Activated CD8-positive, alpha-beta T cell treated with anti-CD3 and anti-CD28 coated beads, Interleukin-2, amount 10 ng/mL, durations not matched to agents 7 days and 5 days (primary cell): ENCODE measurements at places on chromosomes 1 and 21. TPM values are rescaled to one million over a fixed set of nuclear protein-coding genes. Genes with fewer than 3 reads are reported as not detected.

KIAA1614 gene
- 0.13 TPM for total RNA-seq

SPRR2A gene
- not detected for total RNA-seq

S100A1 gene
- total RNA-seq = not detected

TTC13 gene
- total RNA-seq = 34.0 TPM

MRPL37 gene
- total RNA-seq = 115 TPM

NBPF4 gene
- not detected for total RNA-seq

CD2 gene
- total RNA-seq = 189 TPM

NT5C1A gene
- total RNA-seq = not detected

DNA sequence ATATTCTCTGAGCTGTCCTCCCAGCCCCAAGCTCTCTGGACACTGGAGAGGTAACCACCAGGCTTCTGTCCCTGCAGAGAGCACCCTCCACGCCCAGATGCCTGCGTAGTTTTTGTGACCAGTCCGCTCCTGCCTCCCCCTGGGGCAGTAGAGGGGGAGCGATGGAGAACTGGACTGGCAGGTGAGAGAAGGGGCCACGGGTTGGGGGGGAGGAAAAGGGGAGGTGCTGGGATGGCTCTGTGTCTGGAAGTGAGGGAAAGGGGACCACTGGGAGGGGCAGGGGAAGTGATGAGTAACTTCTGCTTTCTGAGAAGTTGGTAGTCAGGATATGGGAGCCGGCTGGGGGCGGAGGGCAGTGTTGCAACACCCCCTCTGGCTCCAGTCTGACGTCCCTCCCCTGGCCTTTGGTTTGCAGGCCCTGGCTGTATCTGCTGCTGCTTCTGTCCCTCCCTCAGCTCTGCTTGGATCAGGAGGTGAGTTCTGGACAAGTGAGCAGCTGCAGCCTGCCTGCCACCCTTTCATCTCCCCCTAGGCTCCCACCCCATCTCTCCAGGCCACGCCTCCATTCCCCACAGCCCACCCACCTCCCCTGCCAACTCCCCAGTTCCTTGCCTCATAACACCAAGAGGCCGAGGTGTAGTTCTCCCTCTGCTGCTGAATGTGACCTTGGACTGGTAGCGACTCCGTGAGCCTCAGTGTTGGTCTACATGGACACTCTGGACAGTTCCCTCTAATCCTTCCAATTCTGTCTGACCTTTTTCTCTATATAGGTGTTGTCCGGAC is 3.1 kb downstream of the ADAMTSL4 start:
- H3K27me3 ChIP-seq = peaks cover 17% of the 10 kb centered on the region
- peak overlapping the region; percentile 25 for H3K27ac ChIP-seq
- no peaks in the 10 kb centered on the region for H3K36me3 ChIP-seq
- peaks cover 36% of the 10 kb centered on the region for H3K4me1 ChIP-seq
- H3K4me3 ChIP-seq = no peak overlapping the region

- no peaks in the 10 kb centered on the region for H3K4me1 ChIP-seq
- no peak overlapping the region for H3K4me3 ChIP-seq
- H3K27ac ChIP-seq = no peak overlapping the region
- no peaks in the 10 kb centered on the region for H3K27me3 ChIP-seq
- DNase-seq = no peak
Observed at GRCh38 chr1:55047611-55048010, 8.3 kb downstream of the PCSK9 start.

- H3K27ac ChIP-seq = peak overlapping the region; percentile 93
- peak overlapping the region; percentile 94 for H3K4me3 ChIP-seq
- H3K4me1 ChIP-seq = peaks cover 30% of the 10 kb centered on the region
- no peaks in the 10 kb centered on the region for H3K27me3 ChIP-seq
- H3K36me3 ChIP-seq = peaks cover 41% of the 10 kb centered on the region
Observed at GRCh38 chr1:235326719-235327558, 1.0 kb downstream of the ARID4B start.

DNA sequence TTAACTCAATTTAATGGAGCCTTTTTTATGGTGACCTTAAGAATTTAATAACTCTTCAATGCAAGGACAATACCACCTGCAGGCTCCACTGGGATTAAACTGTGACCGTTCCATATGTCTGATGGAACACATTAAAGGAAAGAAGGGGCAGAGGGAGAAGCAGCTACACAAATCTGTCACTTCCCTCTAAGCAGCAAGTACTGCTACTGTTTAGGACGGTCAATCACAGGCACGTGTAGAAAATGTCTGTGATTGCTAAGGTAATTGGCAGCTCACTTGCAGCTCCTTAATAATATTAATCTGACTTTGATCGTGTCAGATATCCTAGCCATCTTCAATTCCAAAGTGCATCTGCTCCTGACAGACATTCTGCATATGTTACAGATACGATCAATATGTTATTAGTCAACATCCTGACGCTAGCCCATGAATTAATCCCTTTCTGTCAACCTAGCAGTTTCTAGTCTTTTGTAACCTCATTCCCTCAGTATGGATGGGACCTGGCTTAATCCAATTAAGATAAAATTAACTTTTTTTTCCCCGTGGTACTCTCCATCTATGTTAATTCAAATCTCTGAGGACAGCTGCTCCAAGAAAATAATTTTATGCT is 1012.4 kb downstream of the AMY1C start:
- H3K27ac ChIP-seq = no peak overlapping the region
- no peak for DNase-seq
- H3K4me1 ChIP-seq = no peaks in the 10 kb centered on the region
- no peaks in the 10 kb centered on the region for H3K36me3 ChIP-seq

DNA sequence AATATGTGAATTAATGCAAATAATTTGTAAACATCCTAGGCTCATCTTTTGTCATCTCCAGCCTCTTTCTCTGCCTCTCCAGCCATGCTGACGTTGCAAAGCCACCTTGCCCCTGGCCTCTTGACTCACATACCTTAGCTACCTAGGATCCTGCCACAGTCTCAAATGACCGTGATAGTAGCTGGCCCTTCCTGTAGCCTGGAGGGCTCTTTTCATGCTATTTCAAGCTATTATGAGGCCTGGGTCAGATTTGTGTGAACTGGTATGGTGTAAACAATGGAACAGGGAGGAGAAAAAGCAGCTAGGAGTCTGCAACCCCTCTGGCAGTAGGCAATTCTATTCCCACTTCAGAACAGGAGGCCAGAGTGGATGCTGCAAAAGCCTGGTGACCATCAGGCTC is 337.7 kb downstream of the DISC1 start:
- H3K4me3 ChIP-seq = no peak overlapping the region
- no peak for DNase-seq
- peaks cover 2% of the 10 kb centered on the region for H3K36me3 ChIP-seq
- no peaks in the 10 kb centered on the region for H3K27me3 ChIP-seq

DNA sequence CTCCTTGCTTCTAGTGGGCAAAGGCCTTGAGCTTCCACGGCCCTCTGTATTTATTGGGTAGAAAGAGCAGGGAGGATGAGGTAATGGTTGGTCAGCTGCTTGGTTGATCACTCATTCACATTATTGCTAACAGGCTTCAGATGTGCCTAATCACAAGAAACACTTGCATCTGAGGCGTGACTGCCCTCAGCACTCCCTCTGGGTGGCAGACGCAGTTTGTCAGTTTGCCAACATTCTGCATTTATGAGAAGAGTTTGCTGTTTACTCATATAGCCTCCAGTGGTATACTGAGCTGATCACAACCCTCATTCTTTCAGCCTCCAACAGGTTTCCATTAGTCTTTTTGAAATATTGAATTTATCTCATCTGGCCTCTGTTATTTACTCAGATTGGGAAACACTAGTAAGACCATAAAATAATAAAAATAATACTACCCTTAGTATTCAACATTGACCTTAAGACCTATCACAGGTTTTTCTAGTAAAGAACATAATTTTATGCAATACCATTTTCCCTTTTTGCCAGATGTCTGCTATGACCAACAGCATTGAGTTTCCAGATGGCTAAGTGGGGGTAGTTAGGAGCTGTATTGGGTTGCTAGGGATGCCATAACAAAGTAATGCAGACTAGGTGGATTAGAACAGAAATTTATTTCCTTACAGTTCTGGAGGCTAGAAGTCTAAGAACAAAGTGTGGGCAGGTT is 53.3 kb downstream of the PTGFR start:
- H3K27ac ChIP-seq = no peak overlapping the region
- DNase-seq = no peak
- H3K4me1 ChIP-seq = no peaks in the 10 kb centered on the region
- H3K27me3 ChIP-seq = no peaks in the 10 kb centered on the region
- H3K4me3 ChIP-seq = no peak overlapping the region
- no peaks in the 10 kb centered on the region for H3K36me3 ChIP-seq

GRCh38 chr1:59309795-59310548 is 13.1 kb downstream of the FGGY start:
- peaks cover 31% of the 10 kb centered on the region for H3K36me3 ChIP-seq
- H3K4me3 ChIP-seq = no peak overlapping the region
- no peak overlapping the region for H3K27ac ChIP-seq
- H3K27me3 ChIP-seq = no peaks in the 10 kb centered on the region

GRCh38 chr1:180112091-180112490 is 42.6 kb upstream of the QSOX1 start:
- no peak for DNase-seq
- H3K36me3 ChIP-seq = peaks cover 39% of the 10 kb centered on the region
- no peak overlapping the region for H3K4me3 ChIP-seq
- H3K27ac ChIP-seq = no peak overlapping the region

DNA sequence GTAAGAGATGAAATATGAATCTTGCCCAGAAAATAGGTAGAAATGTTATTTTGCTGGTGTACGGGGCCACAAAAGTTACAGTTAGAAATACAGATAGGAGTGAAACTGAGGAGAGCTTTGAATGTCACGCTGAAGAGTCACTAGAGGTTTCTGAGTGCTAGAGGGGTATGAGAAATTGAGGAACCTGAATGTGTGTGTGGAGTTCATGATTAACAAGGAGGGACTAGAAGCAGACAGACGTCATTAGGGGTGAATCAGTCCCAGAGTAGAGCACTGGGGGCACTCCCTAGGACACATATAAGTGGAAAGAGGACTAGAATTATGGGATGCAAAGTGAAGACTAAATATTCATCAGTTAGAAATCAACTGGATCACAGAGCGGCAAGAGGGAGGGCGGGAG is 188.9 kb upstream of the MAP1LC3C start:
- no peak for DNase-seq
- no peak overlapping the region for H3K4me3 ChIP-seq

DNA sequence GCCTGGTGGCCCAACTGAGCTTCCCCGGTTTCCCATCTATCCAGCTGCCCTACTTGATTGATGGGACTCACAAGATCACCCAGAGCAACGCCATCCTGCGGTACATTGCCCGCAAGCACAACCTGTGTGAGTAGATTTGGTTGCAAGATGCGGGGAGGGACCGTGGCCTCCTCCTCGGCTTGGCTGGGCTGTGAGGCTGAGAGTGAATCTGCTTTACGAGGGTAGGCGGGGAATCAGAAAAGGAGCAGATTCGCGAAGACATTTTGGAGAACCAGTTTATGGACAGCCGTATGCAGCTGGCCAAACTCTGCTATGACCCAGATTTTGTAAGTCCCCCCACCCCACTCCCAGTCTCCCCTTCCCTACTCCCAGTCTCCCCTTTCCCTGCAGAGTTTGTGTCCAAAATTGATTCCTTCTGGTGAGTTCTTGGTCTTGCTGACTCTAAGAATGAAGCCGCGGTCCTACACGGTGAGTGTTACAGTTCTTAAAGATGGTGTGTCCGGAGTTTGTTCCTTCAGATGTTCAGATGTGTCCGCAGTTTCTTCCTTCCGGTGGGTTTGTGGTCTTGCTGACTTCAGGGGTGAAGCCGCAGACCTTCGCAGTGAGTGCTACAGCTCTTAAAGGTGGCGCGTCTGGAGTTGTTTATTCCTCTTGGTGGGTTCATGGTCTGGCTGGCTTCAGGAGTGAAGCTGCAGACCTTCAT is 1.5 kb downstream of the GSTM2 start:
- no peaks in the 10 kb centered on the region for H3K27me3 ChIP-seq
- peaks cover 32% of the 10 kb centered on the region for H3K4me1 ChIP-seq

DNA sequence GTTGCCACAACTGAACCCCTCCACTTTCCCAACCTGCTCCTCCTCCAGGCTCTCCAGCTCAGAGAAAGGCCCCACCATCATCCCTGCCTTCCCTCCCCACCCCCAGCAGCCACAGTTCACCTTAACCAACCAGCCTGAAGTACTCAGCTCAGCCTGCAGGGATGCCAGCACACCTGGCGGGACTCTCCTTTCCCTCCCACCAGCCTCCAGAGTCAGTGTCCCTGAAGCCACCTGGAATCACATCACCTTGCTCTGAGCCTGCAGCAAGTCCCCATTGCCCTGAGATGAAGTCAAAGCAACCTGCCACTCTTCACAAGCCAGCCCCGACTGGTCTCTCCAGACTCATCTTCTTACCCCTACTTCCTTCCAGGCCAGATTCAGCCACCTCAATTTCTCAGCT is 26.2 kb upstream of the ZC3H12A start:
- H3K27ac ChIP-seq = no peak overlapping the region
- H3K36me3 ChIP-seq = no peaks in the 10 kb centered on the region
- DNase-seq = no peak

- H3K4me3 ChIP-seq = no peak overlapping the region
- H3K36me3 ChIP-seq = no peaks in the 10 kb centered on the region
- H3K4me1 ChIP-seq = no peaks in the 10 kb centered on the region
- no peak for DNase-seq
- H3K27me3 ChIP-seq = no peaks in the 10 kb centered on the region
Observed at GRCh38 chr1:74857676-74858075, 124.7 kb downstream of the TYW3 start.

- no peak for DNase-seq
- H3K4me1 ChIP-seq = peaks cover 43% of the 10 kb centered on the region
- H3K36me3 ChIP-seq = peaks cover 16% of the 10 kb centered on the region
Observed at GRCh38 chr1:172654535-172654934, 4.4 kb upstream of the FASLG start.

GRCh38 chr1:234321231-234321630 is 52.0 kb upstream of the COA6 start:
- DNase-seq = no peak
- no peak overlapping the region for H3K4me3 ChIP-seq
- peaks cover 41% of the 10 kb centered on the region for H3K36me3 ChIP-seq
- H3K4me1 ChIP-seq = peaks cover 24% of the 10 kb centered on the region

GRCh38 chr21:37251294-37251634 is 15.9 kb downstream of the VPS26C start:
- H3K4me3 ChIP-seq = no peak overlapping the region
- H3K27ac ChIP-seq = no peak overlapping the region
- peaks cover 66% of the 10 kb centered on the region for H3K4me1 ChIP-seq
- H3K36me3 ChIP-seq = peaks cover 42% of the 10 kb centered on the region
- no peak for DNase-seq

DNA sequence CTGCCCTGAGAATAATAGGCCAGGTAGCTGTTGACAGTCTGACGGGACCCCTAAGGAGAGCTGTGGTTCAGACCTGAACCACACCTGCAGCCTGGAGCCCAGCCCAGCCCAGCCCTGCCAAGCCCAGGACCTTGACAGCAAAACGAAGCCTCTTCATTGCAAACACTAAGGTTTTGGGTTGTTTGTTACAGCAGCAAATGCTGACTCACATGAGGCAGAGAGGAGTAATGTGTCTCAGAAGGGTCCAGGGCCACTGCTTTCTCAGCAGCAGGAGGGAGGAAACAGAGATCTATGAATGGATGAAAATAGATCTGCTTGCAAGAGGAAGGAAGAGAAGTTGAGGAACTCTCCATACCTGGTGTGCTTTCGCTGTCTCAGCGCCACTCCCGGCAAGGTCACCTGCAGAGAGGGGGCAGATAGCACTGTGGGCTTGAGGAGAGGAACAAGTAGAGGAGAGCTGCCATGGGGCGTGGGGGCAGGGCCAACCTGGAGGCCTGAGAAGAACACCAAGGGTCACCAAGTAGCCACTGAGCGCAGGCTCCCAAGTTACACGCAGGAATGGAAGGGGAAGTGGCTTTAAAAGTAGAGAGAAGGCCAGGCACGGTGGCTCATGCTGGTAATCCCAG is 127.2 kb downstream of the ZNF281 start:
- H3K36me3 ChIP-seq = no peaks in the 10 kb centered on the region
- DNase-seq = no peak
- H3K27ac ChIP-seq = no peak overlapping the region
- H3K4me1 ChIP-seq = no peaks in the 10 kb centered on the region
- H3K4me3 ChIP-seq = no peak overlapping the region
- no peaks in the 10 kb centered on the region for H3K27me3 ChIP-seq
